ENCODE measurements at places on chromosomes 2 and 18.
A peak's percentile ranks its signal among the peaks of the same experiment; 100 is the strongest.

GRCh38 chr18:63087421-63088230, 231.9 kb downstream of the BCL2 start:
- no peak for DNase-seq

GRCh38 chr18:43367895-43368294, 90.6 kb upstream of the SYT4 start:
- no peak for DNase-seq

GRCh38 chr18:36045241-36045991, 21.9 kb downstream of the RPRD1A start:
- no peak for DNase-seq

DNA sequence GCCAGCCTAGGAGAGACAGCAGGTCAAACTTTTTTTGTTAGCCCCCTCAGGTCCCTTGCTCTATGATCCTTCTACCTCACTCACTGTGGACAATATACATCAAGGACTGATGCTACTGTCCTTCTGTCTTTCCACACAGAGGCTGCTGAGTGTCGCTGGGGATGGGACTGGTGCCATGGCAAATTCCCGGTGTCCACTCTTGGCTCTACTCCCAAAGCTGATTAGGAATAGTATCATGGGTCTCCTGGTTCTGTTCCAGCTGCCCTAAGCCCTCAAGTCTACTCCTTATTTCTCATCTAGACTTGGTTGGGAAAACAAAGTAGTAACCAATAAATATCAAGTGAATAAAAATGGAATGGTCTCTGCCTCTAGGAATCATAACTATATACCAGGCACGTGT, 441.3 kb downstream of the TGIF1 start:
- DNase-seq = no peak

DNA sequence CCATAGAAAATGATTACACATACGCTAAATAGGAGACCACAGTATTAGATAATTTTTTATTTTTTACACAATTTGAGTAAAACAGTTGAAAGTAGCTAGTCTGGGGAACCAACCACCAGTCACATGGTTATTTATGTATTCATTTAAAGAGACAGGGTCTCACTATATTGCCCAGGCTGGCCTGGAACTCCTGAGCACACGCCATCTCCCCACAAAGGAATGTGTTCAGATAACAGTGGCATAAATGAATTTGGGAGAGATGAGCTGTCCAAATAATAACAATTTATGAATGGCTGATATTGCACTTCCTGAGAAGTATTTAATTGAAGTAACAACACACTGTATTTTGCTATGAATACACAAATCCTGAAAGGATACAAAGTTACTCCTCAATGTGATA, 39.7 kb downstream of the KIDINS220 start:
- DNase-seq = no peak

DNA sequence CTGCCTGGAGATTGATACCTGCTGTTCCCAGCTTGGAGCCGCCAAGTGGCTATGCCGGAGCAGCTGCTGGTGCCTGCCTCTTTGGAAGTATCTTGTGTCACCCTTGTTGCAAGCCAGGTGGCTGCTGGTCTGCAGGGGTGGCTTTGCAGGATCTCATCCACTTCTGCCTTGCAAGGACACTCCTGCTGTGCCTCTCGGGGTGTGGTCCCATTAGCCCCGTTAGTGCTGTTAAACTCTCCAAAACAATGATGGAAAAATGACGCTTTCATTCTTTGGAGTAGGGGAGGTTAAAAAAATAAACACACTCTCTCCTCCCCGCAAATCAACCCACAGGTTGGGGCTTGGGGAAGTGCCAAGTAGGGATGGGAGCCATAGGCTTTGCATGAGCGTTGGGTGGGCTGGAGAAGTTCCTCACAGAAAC, 352.8 kb downstream of the RNF144A start:
- no peak for DNase-seq

GRCh38 chr2:74107071-74107470, 40.6 kb downstream of the BOLA3 start:
- DNase-seq = no peak

DNA sequence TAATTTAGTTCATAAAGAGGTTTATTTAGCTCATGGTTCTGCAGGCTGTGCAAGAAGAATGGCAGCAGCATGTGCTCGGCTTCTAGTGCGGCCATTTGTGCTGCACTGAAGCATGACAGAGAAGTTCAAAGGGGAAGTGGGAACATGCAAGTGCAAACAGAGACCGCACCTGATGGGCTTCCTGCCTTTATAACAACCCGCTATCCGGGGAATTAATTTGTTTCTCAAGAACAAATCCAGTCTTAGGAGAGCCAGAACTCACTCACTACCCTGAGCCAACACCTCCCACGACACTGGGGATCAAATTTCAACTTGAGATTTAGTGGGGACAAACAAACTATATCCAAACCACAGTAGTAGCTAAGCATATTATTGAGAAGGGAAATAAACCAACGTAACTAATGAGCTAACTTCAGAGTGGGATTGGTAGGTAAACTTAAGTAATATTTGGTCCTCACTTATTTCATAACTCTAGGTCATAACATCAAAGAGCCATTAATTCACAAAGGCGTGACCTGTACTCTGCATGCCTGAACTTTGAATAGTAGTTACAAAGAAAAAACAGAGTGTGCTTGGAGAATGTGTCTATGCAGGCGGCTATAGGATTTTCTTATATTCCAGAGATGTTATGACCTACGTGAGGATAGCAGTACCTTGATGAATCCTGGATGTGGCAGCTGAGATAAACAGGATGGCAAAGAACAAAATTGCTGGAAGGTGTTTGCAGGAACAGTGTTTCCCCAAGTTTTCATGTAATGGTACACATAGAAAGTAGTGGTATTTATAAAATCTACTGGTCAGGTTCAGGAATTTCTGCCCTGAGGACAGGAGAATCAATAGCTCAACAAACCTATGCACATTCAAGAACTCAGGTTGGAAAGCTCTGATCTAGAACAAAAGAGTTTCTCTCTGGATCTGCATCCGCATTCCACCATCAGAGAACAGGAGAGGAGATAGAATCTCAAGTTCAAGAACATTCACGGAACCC, 845.9 kb upstream of the ID2 start:
- no peak for DNase-seq

DNA sequence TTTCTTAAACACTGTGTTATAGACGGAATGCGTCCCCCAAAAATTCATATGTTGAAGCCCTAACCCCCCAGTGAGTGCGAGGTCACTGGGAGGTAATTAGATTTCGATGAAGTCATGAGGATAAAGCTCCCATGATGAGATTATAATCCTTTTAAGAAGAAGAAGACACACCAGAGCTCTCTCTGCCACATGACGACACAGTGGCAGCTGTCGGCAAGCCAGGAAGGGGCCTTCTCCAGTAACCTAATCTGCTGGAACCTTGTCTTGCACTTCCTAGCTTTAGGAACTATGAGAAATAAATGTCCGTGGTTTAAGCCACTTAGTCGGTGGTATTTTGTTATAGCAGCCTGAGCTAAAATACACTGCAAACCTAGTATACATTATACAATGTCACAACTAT, 12.3 kb downstream of the TMEM237 start:
- no peak for DNase-seq

GRCh38 chr2:239689410-239689809, 288.6 kb upstream of the HDAC4 start:
- DNase-seq = no peak

GRCh38 chr2:231144896-231145295, 20.1 kb upstream of the HTR2B start:
- no peak for DNase-seq

DNA sequence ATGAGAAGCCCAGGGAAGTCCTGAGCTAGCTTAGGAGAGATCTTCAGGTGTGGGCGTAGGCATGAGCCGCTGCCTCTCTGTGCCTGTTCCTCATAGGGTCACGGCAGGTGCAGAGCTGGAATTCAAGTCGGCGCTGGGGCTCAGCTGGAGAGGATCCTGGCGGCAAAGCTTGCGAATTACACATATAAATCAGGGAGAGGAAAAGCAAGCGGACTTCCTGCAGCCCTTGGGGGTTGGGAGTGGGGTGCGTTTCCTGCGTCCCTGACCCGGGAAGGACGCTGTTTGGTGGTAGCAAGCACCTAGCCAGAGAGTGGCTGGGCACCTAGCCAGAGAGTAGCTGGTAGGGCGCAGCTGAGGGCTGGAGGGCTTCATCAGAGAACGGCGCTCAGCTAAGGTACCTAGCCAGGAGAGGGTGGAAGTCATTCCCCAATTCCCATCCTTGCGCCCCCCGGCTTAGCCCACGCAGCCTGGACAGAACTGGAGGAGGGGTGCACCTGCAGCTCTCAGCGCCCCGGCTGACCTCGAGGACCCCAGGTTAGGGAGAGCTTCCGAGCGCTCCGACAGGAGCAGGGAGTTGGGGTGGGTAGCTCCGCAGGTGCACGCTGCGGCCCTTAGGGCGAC, 459 bp upstream of the EFR3B start:
- DNase-seq = peak; percentile 48

DNA sequence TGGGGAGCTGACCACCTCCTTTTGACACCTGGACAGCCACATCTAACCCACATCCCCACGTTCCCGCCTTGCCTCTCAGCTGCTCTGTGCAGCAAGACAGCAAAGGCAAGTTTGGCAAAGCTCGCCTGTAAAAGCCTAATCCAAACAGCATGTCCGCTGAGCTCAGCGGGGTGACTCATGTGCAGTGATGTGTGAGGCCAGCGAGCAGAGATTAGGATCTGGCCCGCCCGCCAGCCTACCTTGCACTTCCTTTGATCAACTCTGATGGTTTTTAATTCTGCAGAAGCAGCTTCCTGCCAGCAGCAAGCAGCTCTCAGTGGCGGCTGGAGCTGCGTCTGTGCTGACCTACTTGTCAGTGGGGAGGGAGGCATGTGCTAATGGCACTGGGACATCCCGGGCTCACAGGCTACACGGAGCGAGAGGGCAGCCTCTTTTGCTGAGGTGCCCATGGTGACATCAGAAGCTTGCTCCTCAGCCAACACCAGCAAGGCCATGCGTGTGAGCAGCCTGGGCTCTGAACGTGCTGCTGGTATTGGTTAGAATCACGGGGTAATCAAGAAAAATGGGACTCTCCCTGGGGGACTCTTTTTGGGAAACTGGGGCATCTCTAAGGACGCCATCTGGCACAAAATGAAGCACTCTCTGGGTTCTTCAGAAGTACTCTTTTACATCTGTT, 36.0 kb upstream of the EML4 start:
- DNase-seq = peak; percentile 93

GRCh38 chr2:106085181-106085940, 108.7 kb downstream of the UXS1 start:
- DNase-seq = no peak

DNA sequence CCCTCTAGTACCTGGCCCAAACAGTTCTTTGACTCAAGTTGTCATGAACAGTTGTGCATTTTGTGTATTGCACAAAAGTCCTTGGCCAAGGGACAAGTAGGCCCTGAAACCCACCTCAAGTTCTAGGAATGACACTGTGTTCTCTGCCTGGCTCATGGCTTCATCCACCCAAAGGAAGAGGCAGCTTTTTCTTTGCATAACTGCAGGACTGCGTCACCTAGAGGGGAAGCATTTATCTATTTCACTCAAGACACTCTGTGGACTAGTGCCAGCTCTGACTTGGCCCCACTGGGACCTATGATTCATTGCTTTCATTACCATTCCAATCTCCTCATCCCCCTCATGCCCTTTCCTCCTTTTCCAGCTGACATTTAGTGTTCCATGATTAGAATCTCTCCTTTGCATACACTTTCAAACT, 119.3 kb upstream of the SIX2 start:
- peak; percentile 70 for DNase-seq

DNA sequence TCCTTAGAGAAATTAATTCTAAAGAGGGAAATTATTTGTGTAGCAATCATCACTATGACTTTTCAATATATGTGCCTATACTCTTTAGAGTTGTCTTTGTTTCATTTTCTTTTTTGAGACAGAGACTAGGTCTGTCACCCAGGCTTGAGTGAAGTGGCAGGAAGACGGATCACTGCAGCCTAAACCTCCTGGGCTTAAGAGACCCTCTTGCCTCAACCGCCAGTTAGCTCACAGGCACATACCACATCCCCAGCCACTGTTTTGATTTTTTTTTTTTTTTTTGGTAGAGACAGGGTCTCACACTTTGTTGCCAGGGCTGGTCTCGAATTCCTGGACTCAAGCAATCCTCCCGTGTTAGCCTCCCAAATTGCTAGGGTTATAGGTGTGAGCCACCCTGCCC, 12.4 kb downstream of the YWHAQ start:
- no peak for DNase-seq

- DNase-seq = no peak
Observed at GRCh38 chr2:46480562-46480961, 1.2 kb downstream of the TMEM247 start.

- DNase-seq = no peak
Observed at GRCh38 chr18:79847606-79848293, 50.0 kb downstream of the KCNG2 start.

DNA sequence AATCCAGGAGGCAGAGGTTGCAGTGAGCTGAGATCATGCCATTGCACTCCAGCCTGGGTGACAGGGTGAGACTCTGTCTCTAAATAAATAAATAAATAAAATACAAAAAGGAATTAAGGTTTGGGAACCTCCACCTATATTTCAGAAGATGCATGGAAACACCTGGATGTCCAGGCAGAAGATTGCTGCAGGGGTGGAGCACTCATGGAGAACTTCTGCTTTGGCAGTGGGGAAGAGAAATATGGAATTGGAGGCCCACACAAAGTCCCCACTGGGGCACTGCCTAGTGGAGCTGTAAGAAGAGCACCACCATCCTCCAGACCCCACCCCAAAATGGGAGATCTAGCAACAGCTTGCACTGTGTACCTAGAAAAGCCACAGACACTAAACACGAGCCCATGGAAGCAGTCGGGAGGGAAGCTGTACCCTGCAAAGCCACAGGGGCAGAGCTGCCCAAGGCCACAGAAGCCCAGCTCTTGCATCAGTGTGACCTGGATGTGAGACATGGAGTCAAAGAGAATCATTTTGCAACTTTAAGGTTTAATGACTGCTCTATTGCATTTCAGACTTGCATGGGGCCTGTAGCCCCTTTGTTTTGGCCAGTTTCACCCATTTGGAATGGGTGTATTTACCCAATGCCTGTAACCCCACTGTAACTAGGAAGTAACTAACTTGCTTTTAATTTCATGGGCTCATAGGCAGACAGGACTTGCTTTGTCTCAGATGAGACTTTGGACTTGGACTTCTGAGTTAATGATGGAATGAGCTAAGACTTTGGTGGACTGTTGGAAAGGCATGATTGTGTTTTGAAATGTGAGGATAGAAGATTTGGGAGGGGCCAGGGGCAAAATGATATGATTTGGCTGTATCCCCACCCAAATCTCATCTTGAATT, 265.3 kb downstream of the ZEB2 start:
- DNase-seq = no peak

- DNase-seq = no peak
Observed at GRCh38 chr18:46393230-46393629, 263.8 kb downstream of the LOXHD1 start.

DNA sequence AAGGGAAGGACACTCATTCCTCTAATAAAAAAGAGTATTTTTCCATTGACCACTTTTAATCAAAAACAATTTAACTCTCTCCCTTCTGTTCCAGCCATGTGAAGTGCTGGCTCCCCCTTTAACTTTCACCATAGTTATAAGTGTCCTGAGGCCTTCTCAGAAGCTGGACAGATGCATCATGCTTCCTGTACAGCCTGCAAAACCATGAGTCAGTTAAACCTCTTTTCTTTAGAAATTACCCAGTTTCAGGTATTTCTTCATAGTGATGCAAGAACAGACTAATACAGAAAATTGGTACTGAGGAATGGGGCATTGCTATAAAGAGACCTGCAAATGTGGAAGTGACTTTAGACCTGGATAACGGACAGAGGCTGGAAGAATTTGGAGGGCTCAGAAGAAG, 643.6 kb upstream of the DDX18 start:
- no peak for DNase-seq
